Activated naive CD8-positive, alpha-beta T cell treated with anti-CD3 and anti-CD28 coated beads, Interleukin-2, amount 10 ng/mL, durations not matched to agents 7 days and 5 days (primary cell): ENCODE measurements at places on chromosomes 6 and 20. TPM values are rescaled to one million over a fixed set of nuclear protein-coding genes. Genes with fewer than 3 reads are reported as not detected.

Gene VSX1
- total RNA-seq, result not detected

Gene ID4
- total RNA-seq, result not detected

Gene TTBK1
- not detected for total RNA-seq

Gene SRF
- total RNA-seq, result 34.4 TPM

Gene PSMA7
- 219 TPM for total RNA-seq

GRCh38 chr6:70706491-70707123 is 38.9 kb downstream of the SMAP1 start:
- peaks cover 11% of the 10 kb centered on the region for H3K36me3 ChIP-seq
- peaks cover 15% of the 10 kb centered on the region for H3K4me1 ChIP-seq

GRCh38 chr20:31894980-31895675 is 24.7 kb downstream of the TTLL9 start:
- H3K4me1 ChIP-seq, result no peaks in the 10 kb centered on the region
- H3K4me3 ChIP-seq, result no peak overlapping the region
- H3K27ac ChIP-seq, result no peak overlapping the region
- no peaks in the 10 kb centered on the region for H3K36me3 ChIP-seq

DNA sequence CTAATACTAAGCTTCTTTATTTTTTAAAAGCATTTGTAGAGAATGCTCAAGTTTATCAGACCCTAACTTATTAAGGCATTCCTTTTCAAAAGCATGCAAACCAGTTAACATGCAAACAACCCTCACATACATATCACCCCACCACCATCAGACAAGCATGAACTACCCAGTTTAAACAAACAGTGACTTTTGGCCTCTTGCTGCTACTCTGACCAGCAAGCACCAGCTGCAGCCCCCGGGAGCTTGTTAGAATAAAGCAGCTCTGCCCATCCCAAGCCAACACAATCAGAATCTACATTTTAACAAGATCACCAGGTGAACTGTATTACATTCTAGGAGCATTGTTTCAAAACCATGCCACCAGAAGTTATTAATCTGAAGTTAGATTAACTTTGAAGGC is 5.9 kb upstream of the NUP153 start:
- no peaks in the 10 kb centered on the region for H3K27me3 ChIP-seq
- no peak overlapping the region for H3K27ac ChIP-seq
- peaks cover 10% of the 10 kb centered on the region for H3K36me3 ChIP-seq
- DNase-seq, result no peak
- peaks cover 14% of the 10 kb centered on the region for H3K4me1 ChIP-seq

DNA sequence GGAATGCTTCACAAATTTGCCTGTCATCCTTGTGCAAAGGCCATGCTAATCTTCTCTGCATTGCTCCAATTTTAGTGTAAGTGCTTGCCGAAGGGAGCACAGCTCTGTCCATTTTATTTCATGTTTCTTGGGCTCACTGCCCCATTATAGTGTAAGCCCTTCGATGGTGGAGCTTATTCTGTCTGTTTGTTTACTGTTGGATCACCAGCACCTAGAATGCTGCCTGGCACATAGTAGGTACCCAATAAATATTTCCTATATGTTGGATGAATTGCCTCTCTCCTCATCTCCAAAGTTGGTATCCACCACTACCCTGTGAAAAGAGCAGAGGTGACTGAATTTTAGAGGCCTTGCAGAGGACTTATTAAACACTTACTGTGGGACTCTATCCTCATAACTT is 18.8 kb upstream of the HMGN4 start:
- H3K4me3 ChIP-seq, result no peak overlapping the region
- no peak for DNase-seq
- H3K27me3 ChIP-seq, result no peaks in the 10 kb centered on the region
- H3K36me3 ChIP-seq, result no peaks in the 10 kb centered on the region
- H3K4me1 ChIP-seq, result peaks cover 19% of the 10 kb centered on the region

DNA sequence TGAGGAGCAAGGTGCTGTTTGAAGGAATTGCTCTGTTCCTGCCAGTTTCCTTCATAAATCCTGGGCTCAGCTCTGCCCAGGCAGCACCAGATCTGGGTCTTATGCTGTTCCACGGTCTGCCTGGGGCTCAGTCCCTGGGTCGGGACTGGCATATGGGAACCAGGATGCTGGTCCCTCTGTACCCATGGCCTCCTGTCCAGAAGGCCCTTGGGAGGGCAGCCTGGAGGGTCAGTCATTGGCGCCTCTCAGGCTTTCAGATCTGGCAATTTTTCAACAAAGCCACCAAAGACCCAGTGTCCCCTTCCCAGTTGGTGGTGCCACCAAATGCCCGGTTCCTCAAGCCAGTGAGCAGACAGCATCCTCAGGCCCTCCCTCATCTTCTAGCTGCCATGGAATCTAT is 232.7 kb upstream of the SULF2 start:
- no peaks in the 10 kb centered on the region for H3K4me1 ChIP-seq
- H3K27me3 ChIP-seq, result peaks cover 13% of the 10 kb centered on the region
- no peak for DNase-seq
- no peak overlapping the region for H3K4me3 ChIP-seq
- H3K36me3 ChIP-seq, result no peaks in the 10 kb centered on the region
- no peak overlapping the region for H3K27ac ChIP-seq

DNA sequence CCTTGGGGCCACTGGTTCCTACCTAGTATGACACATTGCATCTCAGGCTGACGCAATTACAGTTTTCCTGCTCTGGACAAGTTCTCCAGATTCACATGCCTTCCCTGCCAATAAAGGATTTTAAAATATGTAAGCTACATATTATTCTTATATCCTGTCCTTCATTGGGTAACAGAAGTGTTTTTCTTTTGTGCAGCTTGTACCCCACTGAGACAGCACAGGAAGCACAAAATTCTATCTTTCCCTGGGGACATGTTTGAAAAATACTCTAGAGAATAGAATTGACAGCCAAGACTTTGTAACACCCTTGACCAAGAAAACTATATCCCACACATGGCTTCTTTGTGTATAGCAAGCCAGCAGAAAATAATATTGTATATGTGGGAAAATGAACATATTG is 456.8 kb downstream of the MAFB start:
- H3K36me3 ChIP-seq, result no peaks in the 10 kb centered on the region
- H3K27ac ChIP-seq, result no peak overlapping the region
- DNase-seq, result no peak
- H3K27me3 ChIP-seq, result peaks cover 2% of the 10 kb centered on the region

- H3K4me1 ChIP-seq, result no peaks in the 10 kb centered on the region
- no peak overlapping the region for H3K27ac ChIP-seq
- DNase-seq, result no peak
- no peaks in the 10 kb centered on the region for H3K36me3 ChIP-seq
- H3K4me3 ChIP-seq, result no peak overlapping the region
These were observed 60.0 kb downstream of the CD83 start for GRCh38 chr6:14177413-14178082.

DNA sequence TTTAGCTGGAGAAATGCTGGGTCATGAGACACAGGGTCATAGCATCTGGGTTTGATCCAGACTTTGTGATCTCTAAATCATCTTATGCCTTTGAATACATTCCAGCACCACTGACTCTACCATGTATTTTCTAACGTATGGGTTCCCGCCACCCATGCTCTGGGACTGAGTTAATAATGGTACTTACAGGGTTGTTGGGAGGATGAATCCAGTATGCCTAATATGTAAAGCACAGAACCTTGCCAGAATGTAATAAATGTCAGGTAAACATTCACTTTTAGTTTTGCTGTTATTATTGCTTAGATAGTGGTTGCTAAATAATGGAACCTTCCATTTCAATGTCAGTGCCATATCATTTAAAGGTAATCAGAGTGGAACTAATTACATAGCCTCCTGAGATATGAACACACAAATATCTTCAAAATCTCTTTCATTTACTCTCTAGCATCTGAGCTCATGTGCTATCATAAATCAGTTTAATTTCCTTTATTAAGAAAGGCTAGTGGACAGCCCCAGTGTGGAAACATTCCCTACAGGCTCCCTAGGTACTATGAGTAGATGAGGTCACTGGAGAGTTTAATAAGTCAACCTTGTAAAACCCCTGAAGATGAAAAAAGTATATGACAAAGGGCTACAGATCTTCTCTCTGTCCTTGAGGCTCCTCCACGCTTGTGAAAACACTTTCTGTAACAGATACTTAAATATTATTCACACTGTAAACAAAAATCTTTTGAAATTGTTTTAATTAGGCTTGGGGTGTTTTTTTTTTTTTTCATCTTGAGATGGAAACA is 226.6 kb downstream of the ALDH8A1 start:
- H3K36me3 ChIP-seq, result no peaks in the 10 kb centered on the region
- peaks cover 20% of the 10 kb centered on the region for H3K27me3 ChIP-seq
- H3K4me3 ChIP-seq, result no peak overlapping the region
- H3K27ac ChIP-seq, result no peak overlapping the region

DNA sequence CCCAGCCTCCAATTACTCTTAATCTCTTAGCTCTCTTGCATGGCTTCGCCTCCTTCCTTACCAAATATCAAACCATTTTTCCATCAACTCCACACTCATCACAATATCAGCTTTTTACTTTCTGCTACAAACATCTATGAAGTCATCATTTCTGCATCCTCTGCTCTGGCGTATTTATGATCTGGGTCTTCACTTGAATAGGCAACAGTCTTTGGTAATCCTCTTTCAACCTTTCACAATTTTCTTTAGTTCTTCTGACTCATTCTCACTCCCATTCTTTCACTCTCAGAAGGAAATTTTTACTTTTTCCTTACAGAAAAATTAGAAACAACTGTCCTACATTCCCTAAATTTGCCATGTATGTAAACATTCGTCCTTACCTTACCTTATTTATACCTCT is 522.4 kb downstream of the HDGFL1 start:
- H3K4me3 ChIP-seq, result no peak overlapping the region
- no peaks in the 10 kb centered on the region for H3K36me3 ChIP-seq
- no peaks in the 10 kb centered on the region for H3K27me3 ChIP-seq
- H3K4me1 ChIP-seq, result no peaks in the 10 kb centered on the region
- H3K27ac ChIP-seq, result no peak overlapping the region

DNA sequence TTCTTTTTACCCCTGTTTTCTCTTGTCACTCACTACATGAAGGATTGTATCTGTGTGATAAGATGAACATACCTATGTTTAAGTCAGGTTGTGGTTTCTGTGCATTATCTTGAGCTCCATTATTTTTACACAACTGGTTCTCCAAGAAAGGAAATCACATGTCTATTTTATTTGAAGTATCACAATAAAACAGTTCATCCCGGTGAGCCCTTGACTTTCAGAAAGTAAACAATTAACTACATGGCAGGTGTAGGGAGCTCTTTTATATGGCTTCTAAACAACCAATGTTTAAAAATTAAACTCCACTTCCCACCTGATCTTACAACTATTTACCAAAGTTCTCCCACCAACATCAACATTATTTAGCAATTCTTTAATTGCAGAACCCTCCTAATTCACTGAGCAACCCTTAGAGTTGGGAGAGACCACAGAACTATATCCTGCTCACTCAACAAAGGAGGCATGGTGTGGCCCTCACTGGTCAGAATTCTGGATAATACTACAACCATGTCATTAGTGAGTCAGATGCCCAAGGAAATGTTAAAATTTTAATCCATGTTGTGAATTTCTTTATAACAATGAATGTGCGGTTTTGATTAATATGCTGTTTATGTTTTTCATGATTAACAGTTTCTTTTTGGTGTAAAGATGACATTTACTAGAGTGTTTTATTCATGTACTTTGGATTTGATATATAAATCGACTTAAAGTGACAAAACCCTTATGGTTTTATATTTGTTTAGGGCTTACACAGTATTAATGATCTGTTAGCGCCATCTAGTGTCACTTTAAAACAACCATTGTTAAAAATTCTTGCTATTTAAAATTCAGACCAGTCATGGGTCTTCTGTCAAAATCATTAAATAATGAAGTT is 50.0 kb upstream of the SCGN start:
- H3K4me1 ChIP-seq, result peaks cover 2% of the 10 kb centered on the region
- H3K4me3 ChIP-seq, result no peak overlapping the region
- no peaks in the 10 kb centered on the region for H3K27me3 ChIP-seq
- no peaks in the 10 kb centered on the region for H3K36me3 ChIP-seq
- DNase-seq, result no peak

DNA sequence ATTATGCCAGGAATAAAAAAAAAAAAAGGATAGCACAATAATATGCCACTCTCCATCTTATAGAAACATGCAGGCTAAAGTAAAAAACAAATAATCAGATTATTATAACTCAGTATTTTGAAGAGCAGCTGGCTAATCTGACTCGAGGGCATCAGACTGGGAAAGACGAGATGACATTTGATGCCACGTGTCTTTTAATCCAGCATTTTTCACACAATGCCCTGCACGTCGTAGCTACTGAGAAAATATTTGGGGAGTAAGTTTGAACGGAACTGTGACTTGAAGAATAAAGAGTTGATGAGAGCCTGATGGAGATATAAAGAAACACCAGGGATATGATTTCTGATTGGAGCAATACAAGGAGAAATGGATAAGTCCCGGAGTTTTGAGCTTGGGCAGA is 237.7 kb downstream of the ARID1B start:
- peaks cover 7% of the 10 kb centered on the region for H3K36me3 ChIP-seq
- H3K4me3 ChIP-seq, result no peak overlapping the region
- no peak for DNase-seq
- H3K27me3 ChIP-seq, result no peaks in the 10 kb centered on the region

GRCh38 chr6:53947780-53948179 is 153.0 kb downstream of the LRRC1 start:
- no peaks in the 10 kb centered on the region for H3K4me1 ChIP-seq
- H3K27me3 ChIP-seq, result peaks cover 14% of the 10 kb centered on the region
- no peak for DNase-seq
- H3K4me3 ChIP-seq, result no peak overlapping the region

- peak overlapping the region; percentile 66 for H3K4me3 ChIP-seq
- no peak for DNase-seq
- peaks cover 13% of the 10 kb centered on the region for H3K4me1 ChIP-seq
These were observed 1.1 kb downstream of the GLP1R start for GRCh38 chr6:39049575-39050283.

DNA sequence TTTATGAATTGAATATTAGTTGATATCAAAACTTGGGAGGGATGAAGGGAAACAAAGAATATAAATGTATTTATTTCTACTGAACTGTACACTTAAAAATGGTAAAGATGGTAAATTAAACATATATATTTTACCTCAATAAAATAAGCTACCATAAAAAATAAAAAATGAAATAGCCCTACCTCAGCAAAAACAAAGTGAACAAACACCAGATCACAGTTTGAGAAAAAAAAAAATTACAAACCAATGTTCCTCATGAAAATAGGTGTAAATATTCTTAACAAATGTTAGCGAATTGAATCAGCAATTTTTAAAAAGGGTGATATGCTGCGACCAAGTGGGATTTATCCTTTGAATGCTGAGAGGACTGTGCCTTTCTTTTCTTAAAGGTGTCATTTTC is 28.3 kb upstream of the ZNF184 start:
- no peak for DNase-seq
- H3K4me3 ChIP-seq, result no peak overlapping the region
- H3K4me1 ChIP-seq, result peaks cover 23% of the 10 kb centered on the region
- H3K27ac ChIP-seq, result no peak overlapping the region
- H3K27me3 ChIP-seq, result peaks cover 46% of the 10 kb centered on the region
- H3K36me3 ChIP-seq, result peaks cover 1% of the 10 kb centered on the region

DNA sequence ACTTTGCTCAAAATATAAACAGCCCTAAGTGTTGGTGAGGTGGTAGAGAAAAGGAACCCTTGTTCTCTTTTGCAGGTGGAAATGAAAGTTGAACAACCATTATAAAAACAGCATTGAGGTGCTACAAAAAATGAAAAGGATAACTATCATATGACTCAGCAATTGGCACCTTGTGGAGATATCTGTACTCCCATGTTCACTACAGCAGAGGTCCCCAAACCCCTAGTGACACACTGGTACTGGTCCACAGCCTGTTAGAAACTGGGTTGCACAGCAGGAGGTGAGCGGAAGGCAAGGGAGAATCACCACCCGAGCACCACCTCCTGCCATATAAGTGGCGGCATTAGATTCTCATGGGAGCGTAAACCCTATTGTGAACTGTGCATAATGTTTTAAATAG is 267.4 kb upstream of the THEMIS start:
- peaks cover 1% of the 10 kb centered on the region for H3K36me3 ChIP-seq
- peaks cover 12% of the 10 kb centered on the region for H3K4me1 ChIP-seq
- no peak for DNase-seq
- no peak overlapping the region for H3K4me3 ChIP-seq
- H3K27ac ChIP-seq, result no peak overlapping the region
